CD4-positive, alpha-beta T cell treated with Interleukin-17A for 4 hours (primary cell): ENCODE measurements at places on chromosomes 12 and 14.
A peak's percentile ranks its signal among the peaks of the same experiment; 100 is the strongest.

DNA sequence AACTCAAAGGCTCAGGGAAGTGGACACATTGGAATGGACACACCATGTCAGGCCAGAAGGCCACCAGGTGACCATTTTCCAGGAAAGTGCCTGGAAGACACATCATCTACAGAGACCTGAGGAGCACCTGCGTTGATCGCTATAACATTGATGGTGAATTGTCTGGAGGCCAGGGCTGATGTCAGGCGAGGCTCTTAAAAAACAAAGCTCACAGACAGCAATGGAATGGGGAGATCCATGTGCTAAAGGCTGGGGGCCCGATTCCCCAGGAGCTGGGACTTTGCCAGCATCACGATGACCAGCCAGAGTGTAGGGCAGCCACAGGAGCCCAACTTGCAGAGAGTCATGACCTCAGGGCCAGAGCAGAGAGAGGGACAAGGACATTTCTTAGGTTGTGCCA lies 30.3 kb downstream of the DIO3 start:
- no peak for DNase-seq

DNA sequence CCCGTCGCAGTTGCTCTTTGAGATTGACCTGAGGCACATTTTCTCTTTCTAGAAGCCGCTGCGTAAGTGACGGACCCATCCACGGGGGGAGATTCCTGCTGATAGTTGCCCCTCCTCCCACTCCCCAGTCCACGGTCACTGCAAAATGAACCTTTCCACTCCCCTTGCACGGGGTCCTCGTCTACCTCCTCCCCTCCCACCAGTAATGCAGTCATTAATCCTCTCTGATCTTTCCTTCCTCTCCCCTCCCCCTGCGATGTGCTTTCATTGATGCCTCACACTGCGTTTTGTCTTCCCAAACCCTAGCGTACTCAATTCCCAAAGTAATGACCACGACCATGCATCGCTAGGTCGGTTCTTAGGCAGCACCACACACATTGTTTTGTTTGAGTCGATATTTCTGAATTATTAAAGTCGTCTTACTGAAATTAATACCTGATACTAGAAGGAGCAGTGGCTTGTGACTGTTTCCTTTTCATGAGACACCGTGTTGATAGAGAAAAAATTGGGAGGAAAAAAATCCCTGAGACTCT lies 857 bp downstream of the ETNK1 start:
- DNase-seq, result peak; percentile 33

DNA sequence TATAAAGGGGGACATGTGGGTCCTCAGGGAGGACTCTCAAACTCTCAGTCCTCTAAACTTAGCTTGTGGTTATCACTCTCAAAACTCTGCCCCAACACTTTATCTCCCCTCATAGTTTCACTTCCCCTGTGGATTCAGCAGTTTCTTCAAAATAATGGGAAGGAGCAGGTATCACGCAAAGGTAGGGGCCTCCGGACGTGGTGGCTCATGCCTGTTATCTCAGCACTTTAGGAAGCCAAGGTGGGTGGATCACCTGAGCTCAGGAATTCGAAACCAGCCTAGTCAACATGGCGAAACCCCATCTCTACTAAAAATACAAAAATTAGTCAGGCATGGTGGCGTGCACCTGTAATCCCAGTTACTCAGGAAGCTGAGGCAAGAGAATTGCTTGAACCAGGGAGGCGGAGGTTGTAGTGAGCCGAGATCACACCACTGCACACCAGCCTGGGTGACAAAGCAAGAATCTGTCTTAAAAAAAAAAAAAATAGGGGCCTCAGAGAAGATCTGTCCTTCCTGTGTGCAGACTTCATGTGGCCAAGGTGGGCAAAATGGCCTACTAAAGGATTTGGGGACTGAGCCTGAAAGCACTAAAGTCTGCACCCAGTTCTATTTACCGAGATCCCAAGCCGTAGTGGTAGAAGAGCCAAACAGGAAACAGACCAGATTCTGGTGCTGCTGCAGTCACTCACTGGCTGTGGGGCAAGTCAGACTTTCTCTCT lies 6.4 kb downstream of the ITGB7 start:
- DNase-seq, result peak; percentile 54

DNA sequence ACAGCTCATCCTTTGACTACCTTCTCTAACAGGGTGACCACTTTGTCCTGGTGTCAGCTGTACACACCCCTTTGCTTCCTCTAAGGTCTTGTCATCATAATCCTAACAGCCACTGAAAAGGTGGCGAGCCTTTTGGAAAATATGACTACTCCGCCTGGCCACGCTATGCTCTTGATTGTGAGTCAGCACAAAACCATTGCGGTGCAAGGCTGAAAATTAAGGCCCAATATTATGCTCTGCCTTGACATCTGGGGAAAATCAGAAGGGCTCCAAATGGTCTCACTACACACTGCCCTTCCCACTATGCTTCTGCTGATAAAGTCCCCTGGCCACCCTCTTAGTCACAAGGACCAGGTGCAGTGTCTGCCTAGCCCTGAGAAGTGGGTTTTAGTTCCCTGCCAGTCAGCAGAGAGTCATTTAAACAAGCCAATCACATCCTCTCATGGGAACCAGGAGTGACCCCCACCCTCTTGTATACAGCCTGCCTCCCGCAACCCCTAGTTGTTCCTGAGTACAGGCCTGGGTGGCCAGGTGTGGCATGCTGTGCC lies 34.3 kb downstream of the FGD6 start:
- DNase-seq, result no peak

DNA sequence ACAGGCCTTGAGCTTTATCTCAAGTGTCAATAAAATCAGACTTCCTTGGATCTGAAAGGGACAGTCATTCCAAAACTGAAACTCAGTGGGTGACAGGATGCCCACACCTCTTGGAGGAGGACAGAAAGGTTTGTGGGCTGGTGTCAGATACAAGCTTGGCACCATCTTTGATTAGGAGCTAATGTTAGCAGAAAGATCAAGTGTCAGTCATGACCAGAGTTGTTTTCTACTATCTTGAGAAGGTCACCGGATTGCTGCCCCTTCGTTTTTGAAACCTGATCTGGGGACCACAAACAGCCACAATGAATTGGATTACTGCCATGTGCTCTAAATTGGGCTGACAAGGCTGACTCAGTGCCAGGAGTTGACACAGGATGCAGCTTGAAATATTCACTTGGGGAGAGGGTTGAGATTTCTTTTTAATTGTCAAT lies 88.3 kb downstream of the OTOGL start:
- DNase-seq, result no peak

DNA sequence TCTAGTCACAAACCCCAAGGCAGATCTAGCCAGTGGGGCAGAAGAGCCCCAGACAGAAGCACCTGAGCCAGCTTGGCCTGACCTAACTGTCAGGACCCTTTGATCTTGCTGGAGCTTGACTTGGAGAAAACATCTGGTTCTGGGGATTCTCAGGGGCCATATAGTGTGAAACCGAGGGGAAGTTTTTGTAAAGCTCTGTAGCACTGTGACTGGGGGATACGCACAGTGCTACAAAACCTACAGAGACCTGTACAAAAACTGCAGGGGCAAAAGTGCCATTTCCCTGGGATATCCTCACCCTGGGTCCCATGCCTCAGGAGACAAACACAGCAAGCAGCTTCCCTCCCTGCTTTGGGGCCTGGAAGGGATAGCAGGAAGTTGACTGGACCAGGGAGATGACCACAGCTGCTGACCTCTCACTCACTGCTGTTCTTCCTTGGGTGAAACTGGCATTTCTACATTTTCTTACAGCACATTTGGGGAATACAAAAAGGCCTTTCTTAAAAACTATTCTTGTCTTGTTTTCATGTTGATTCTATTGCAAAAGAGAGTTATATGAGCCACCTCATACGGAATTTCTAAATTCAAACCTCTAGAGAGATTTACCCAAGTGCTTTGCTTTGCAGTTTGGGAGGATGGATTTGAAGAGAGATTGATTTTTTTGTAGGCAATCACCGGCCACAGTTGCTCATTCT lies 140.0 kb downstream of the DAD1 start:
- DNase-seq, result no peak

- DNase-seq, result peak; percentile 79
Measured at GRCh38 chr14:68781161-68782021, 11.5 kb downstream of the ZFP36L1 start.

- DNase-seq, result no peak
Measured at GRCh38 chr14:30657606-30658163, 35.6 kb downstream of the SCFD1 start.

GRCh38 chr14:63840981-63841380 lies 11.8 kb upstream of the SYNE2 start:
- peak; percentile 84 for DNase-seq

DNA sequence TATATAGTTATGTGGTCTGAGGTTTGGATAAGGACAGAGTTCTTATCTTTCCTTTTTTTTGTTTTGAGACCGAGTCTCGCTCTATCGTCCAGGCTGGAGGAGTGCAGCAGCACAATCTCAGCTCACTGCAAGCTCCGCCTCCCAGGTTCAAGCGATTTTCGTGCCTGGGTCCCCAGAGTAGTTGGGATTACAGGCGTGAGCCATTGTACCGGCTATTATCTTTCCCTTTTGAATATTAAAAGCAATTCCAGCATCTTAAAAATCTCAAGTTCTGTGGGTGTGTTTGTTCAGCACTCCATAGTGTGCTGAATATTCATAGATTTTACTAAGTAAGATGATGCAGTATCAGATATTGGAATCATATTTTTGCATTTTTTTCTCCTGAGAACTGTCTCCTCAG lies 404.4 kb upstream of the RGS6 start:
- no peak for DNase-seq

GRCh38 chr14:75042035-75042434 lies 9.2 kb downstream of the MLH3 start:
- no peak for DNase-seq

- peak; percentile 18 for DNase-seq
Measured at GRCh38 chr12:53739214-53740129, 12.2 kb upstream of the CALCOCO1 start.

GRCh38 chr14:75824318-75824717 lies 157.5 kb downstream of the TGFB3 start:
- DNase-seq, result no peak

- peak; percentile 87 for DNase-seq
Measured at GRCh38 chr12:56630180-56630632, at the start of gene BAZ2A. Gene BAZ2A (minus strand): TSS chr12:56630326. CDS start chr12:56617530, 12,796 bp downstream.

- no peak for DNase-seq
Measured at GRCh38 chr12:15278816-15279658, 43.3 kb upstream of the PTPRO start.

DNA sequence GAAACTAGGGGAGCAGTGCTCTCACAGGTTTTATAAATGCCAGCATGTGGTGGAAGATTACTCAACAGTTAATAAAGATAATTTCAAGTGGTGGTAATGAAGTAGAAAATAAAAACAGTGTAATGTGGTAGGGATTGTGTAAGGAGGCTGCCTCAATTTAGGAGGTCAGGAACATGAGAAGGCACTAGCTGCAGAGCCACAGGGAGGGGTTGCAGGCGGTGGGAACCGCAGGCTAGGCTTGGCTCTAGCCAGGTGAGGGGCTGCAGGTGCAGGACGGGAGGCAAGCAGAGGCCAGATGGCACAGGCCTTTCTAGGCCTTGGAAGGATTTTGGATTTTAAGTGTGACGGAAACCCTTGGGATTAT lies 768 bp downstream of the METTL25 start:
- peak; percentile 11 for DNase-seq

DNA sequence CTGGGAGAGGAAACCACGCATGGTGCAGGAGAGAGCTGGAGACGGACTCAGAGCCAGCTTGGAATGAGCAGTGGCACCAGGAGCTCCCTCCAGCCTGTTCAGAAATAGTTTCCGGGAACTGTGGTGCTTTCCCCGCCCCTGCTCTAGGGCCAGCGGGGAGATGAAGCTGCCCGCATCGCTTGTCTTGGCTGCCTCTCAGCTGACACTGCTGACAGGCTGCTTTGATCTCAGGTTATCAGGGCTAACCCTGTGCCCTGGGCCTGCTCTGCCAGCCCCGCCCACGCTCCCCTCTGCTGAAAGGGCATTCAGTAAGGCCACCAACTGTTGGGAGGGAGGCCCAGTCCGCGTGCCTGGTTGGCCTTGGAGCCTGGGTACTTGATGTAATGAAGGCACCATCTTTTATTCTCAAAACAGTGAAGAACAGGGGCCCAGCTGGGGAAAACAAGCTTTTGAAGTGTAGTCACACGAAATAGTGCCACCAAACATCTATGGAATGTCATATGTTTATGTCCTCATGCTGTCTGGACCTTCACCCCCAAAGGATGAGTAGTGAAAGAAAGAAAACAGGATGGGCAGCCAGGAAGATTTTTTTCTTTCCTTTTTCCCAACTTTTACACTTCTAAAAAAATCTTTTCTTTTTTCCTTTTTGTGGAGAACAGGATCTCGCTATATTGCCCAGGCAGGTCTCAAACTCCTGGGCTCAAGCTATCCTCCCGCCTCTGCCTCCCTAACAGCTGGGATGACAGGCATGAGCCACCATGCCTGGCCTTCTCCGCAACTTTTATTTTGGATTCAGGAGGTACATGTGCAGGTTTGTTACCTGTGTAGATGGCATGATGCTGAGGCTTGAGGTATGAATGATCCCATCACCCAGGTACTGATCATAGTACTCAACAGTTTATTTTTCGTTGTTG lies 115.9 kb upstream of the TBX3 start:
- DNase-seq, result no peak

GRCh38 chr14:59197695-59198262 lies 9.3 kb downstream of the DAAM1 start:
- DNase-seq, result no peak

GRCh38 chr14:89185919-89186855 lies 230.8 kb downstream of the FOXN3 start:
- no peak for DNase-seq

GRCh38 chr12:62649412-62650138 lies 182.9 kb downstream of the MON2 start:
- no peak for DNase-seq

- no peak for DNase-seq
Measured at GRCh38 chr12:64452559-64453329, 824 bp downstream of the TBK1 start.

DNA sequence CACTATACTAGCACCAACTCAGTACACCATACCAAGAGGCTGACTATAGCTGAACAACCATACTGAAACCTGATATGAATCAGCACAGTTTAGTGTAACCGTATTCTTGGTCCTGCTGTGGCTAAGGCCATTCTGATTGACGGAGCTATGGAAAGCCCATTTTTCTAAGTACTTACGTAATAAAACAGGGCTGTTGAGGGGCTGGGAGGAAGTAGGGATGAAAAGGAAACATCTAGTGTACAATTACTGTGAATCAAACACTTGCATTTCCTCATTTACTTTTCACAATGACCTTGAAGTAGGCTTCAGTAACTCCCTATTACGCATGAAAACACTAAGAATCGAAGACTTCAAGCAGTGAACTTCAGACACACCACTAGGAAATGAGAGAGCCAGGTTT lies 198.2 kb downstream of the BTG1 start:
- no peak for DNase-seq

- DNase-seq, result no peak
Measured at GRCh38 chr12:22800332-22800731, 175.4 kb downstream of the ETNK1 start.

GRCh38 chr14:81305065-81305464 lies 84.3 kb upstream of the GTF2A1 start:
- DNase-seq, result no peak
